Activated T-helper 1 cell treated with anti-CD3 and anti-CD28 coated beads, Interleukin-2, amount 50 U/mL, for 16 hours (primary cell): ENCODE measurements at places on chromosomes 5 and 9.

GRCh38 chr5:90434116-90434714 is 24.7 kb upstream of the CETN3 start:
- no peak for DNase-seq

DNA sequence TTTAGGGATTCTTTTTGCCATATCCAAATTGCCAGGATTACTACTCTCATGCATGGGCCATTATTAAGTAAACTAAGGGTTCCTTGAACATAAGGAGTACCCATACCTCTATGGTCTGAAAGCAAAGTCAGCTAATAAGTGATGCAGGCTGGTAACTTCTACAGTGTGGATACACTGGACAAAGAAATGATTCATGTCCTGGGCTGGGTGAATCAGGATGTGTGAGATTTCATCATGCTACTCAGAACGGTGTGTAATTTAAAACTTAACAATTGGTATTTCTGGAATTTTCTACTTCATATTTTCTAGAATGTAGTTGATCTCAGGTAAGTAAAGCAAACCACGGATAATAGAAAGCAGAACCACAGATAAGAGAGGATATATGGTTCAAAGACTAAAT is 428.8 kb downstream of the CHSY3 start:
- DNase-seq = no peak

DNA sequence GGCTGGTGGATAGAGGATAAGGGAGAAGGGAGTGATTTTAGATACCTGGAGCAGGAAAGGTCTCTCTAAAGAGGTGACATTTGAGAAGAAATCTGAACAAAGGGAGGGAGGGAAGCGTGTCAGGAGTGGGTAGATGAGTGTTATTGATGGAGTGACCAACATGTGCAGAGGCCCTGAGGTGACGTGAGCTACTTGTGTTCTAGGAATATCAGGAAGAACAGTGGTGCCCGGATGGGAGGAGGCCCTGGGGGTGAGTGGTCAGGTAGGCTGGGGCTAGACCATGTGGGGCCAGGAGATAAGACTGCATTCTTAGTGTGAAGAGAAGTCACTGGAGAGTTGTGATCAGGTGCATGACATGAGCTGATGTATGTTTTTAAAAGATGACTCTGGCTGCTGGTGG is 256.2 kb downstream of the ARHGAP26 start:
- no peak for DNase-seq

DNA sequence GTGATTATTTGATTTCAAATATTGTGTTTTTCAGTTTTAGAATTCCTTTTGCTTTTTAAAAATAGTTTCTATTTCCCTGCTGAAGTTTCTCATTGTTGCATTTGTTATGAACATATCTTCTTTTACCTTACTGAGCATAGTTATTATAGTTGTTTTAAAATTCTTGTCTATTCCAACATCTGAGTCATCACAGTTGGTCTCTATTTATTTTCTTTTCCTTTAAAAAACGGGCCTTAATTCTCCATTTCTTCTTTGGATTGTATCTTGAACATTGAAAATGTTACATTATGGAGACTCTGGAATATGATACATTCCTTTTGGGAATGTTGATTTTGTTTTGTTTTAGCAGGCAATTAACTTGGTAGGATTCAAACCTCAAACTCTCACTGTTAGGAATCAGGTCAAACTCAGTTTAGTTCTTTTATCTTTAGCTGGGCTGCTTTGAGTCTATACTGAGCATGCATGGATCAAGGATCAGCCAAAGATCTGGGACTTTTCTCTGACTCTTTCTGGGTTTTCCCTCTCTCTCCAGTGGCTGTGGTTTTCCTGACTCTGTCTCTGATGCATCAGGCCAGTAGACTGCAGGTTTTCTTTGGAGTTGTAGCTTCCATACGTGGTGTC is 70.3 kb downstream of the TEK start:
- DNase-seq = no peak

DNA sequence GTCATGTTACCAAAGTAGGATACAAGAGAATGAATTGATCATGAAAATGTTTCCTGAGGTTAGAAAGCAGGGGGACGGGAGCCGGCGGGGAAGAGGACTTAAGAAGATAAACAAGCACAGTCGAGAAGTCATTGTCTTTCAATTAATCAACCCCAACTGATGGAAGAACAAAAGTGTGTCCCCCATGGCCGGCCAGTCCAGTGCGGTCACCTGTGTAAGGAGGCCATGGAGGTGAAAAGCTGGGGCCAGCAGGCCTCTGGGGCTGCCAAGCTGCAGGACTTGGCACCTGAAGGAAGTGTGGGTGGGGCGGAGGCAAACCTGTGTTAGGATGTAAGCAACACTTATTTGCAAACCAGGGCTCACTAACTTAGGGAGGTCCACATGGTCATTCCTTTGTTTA is 223.3 kb upstream of the TBCA start:
- DNase-seq = no peak

- no peak for DNase-seq
These were observed 1.3 kb downstream of the NIM1K start for GRCh38 chr5:43193181-43193893.
